Left kidney (tissue), 8 donors: ENCODE measurements at places on chromosomes 5 and 9. TPM values are rescaled to one million over a fixed set of nuclear protein-coding genes. Genes with fewer than 3 reads are reported as not detected.

Gene SLC1A1
- 20.7 TPM for polyA plus RNA-seq

DNA sequence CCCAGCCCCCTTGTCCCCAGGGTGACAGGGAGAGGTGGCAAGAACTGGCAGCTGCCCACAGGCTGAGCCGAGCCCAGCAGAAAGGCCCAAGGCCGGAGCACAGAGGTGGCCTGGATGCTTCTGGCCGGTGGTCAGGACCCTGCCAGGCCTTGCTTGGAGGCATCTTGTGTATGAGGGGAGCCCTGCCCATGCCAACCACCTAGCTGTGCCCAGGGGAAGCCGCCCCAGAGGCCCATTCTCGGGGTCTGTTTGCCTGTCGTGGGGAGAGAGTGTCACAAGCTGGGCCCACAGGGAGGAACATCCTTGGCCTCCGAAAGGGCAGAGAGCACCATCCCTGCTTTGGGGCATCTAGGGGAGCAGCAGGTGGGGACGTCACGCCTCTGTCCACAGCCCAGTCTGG lies 10.0 kb downstream of the NKD2 start:
- DNase-seq, result no peak

GRCh38 chr9:70052768-70053167 lies 9.1 kb downstream of the MAMDC2 start:
- no peak for DNase-seq

Gene SLC46A2
- 0.12 TPM for polyA plus RNA-seq

Gene ACSL6
- polyA plus RNA-seq, result 1.4 TPM

GRCh38 chr9:18014556-18014955 lies 435.7 kb downstream of the SH3GL2 start:
- no peak for DNase-seq

- no peak for DNase-seq
Measured at GRCh38 chr9:126488310-126488709, 125.4 kb upstream of the LMX1B start.
